Fibroblast of skin of abdomen (primary cell): ENCODE measurements at places on chromosomes 3 and 15.

GRCh38 chr3:149839896-149840295 lies 26.9 kb downstream of the RNF13 start:
- no peak for DNase-seq

GRCh38 chr3:80677796-80678195 lies 910.0 kb upstream of the ROBO1 start:
- DNase-seq = peak; percentile 63

DNA sequence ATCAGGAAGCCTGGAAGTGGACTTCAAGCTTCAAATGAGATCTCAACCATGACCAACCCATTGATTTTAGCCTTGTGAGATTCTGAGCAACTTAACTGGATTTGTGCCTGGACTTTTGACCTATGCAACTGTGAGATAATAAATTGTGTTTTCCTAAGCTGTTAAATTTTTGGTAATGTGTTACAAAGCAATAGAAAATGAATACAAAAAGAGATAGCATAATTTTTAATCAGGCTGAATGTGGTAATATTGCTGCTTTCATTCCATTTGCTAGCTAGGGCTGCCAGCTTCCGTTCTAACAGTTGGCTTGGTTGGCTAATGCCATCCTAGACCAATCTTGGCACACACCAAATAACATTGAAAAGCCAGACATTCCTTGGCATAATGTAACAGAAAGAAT lies 12.2 kb downstream of the PROS1 start:
- no peak for DNase-seq

- DNase-seq = no peak
Measured at GRCh38 chr15:100997442-100997841, 78.3 kb downstream of the LRRK1 start.

DNA sequence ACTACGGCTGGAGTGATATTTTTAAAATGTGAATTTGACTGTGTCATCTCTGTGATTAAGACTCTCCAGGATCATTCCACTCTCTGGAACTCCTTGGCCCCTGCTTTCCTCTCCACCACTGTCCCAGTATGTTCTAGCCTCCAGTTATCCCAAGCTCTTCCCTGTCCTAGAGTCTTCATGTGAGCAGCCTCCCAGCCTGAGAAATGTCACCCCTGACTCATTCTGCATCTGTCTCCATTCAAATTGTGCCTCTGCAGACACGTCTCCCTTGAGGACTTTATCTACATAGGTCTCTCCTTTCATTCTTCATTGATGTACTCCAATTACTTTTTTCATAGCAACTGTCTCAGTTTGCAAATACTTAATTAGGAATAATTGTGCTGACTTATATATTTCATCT lies 317.7 kb upstream of the ADAMTS9 start:
- DNase-seq = peak; percentile 72

DNA sequence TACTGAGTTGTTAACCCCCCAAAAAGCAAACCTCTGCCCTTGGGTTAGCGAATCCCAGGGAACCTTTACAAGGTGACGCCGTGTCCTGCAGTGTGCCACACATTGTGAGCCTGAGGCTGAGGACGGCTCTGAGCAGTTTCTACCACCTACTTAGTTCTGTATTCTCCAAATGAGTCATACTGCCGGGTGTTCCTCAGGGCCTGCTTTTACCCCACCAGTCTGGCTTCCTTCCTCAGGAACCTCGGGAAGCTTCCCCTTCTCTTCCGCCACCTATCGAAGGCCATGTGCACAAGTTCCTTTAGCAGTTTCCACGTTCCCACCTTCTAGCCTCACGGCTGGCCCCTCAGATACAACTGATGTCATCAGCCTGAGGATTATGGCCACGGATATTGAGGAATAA lies 384.0 kb upstream of the TPM1 start:
- DNase-seq = no peak

DNA sequence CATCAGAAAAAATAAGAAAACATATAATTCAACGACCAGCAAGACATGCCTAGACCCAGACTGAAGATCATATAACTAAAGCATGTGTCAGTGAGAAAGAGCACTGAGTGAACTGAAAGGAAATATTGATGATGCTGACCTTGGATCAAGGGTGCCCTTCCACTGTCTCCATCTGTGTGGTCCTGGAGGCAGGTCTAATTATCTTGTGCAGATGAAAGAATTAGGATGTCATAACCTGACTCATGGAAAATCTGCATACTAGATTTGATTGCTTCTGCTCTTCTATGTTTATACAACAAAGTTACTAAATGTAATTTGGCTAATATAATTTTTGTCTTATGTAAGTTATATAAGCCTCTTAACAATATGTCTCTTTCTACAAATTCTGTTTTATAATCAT lies 264.6 kb upstream of the TGFBR2 start:
- peak; percentile 33 for DNase-seq

DNA sequence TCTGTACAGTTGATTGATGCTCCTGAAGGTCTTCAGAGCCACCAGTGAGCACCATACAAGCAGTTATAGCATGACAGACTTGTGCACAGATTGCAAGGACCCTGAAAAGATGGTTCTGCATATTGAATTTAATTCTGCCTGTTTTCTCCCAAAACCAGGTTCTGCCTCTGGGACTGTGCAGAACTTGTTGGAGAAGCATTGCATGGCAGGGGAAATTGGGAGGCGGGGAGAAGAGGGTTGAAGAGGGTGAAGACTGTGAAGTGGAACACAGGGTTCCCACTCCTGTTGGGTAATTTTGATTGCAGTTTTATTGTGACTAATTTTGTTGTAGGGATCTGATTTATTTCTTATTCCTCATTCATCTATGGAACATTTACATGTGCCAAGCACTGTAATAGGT lies 10.3 kb downstream of the ZNF80 start:
- no peak for DNase-seq

GRCh38 chr3:71543371-71544016 lies 40.0 kb downstream of the FOXP1 start:
- no peak for DNase-seq

DNA sequence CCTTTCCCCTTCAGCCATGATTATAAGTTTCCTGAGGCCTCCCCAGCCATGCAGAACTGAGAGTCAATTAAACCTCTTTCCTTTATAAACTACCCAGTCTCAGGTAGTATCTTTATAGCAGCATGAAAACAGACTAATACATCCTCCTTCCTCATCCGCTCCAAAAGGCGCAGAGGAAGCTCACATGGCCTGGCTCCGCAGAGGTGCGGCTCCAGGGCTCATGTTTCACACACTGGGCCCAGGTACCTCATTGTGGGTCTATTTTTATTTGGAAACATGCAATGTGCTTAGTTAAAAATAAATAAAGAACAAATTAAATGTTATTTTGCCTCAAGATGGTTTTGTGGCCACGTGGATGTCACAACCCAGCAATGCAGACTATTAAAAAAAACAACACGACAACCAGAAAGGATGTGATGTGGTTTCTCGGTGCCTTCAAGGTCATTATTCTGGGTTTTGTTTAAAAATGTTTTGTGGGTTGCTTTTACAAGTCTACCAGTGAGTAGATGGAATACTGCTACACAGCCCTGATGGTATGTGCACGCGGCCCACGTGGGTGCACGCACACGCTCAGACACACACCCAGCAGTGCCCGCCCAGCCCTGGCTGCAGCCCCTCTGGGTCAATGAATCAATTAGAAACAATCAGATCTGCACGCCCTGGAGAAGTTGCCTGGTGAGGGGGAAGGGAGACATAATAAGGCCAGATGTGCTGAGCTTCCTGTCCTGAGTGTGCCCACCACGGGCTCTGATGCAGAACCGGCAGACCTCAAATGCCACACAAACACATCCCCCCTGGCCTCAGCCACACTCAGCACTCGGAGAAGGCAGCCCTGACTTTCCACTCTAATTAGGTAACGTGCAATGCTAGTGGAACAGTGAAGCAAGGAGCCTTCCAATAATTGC lies 140.1 kb downstream of the ADAMTS17 start:
- DNase-seq = peak; percentile 14

DNA sequence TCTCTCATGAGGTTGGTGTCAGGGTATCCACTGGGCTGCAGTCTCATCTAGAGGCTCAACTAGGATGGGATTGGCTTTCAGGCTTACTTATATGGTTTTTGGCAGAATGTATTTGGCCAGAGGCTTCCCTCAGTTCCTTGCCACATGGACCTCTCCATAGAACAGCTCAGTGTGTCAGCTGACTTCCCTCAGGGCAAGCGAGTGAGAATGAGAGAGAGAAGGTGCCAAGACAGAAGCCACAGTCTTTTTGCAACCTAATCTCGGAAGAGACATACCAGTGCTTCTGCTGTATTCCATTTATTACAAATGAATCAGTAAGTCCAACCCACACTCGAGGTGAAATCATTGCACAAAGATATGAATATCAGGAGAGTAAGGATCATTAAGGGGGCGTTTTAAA lies 129.2 kb downstream of the CCNL1 start:
- DNase-seq = no peak

DNA sequence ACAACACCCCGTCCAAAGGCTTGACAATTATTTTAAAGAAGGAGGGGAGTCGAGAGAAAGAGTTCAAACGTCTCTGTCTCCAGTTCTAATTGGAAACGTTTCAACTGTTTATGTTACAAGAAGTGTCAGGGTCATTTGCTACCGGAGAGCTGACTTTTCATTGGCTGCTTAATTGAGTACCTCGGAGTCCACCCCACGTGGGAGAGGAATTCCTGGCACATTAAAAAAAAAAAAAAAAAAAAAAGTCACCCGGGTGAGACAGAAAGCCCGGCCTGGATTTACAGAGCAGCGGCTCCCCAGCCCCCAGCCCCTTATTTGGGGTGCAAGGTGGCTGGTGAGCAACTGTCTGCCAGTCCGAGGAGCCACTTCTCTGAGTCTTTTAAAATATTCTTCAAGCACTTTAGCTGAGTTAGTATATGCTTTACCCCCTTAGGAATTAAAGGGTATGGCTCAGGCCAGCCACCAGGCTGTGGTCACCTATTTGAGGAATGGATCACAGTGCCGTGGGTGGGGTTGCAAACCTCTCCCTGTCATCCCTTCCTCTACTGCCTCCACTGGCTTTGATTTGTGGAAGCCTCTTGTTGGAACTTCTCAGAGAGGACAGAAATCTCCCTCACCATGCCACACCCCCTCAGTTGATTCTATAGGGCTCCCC lies 3.9 kb upstream of the TLE3 start:
- DNase-seq = peak; percentile 98

DNA sequence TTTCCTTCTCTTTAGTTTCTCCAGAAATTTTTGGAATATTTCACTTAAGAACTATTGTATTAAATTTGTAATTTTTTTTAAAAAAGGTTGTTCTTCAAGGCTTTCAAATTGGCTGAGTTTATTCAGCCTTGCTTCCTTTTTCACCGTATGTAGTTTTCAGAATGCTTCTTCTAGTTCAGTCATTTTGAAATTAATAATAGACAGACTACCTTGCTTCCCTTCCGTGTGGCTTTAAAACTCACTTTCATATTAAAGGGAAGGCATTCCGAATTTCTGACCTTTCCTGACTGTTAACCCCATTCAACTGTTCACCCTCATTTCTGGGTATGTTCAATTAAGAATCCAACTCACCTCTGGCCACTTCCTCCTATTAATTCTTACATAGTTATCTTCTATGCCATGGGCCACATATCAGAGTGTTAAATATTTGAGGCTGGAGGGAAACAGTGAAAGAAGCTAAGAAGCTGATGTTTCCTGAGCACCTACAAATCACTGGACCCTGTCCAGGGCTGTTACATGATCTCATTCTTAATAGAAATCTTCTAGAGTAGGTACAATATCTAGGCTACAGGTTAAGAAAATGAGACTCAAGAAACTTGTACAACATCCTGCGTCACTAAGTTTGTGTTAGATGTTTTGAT lies 237.5 kb downstream of the P3H2 start:
- no peak for DNase-seq

- peak; percentile 76 for DNase-seq
Measured at GRCh38 chr3:43286115-43286840, at the start of gene SNRK. Gene SNRK, plus strand, starts transcription at chr3:43286540. Its CDS starts 16,664 bp downstream, at chr3:43303204.

GRCh38 chr15:78977091-78977571 lies 32.3 kb upstream of the CTSH start:
- no peak for DNase-seq

- DNase-seq = peak; percentile 70
Measured at GRCh38 chr3:160434071-160434470, 15.5 kb downstream of the TRIM59 start.

DNA sequence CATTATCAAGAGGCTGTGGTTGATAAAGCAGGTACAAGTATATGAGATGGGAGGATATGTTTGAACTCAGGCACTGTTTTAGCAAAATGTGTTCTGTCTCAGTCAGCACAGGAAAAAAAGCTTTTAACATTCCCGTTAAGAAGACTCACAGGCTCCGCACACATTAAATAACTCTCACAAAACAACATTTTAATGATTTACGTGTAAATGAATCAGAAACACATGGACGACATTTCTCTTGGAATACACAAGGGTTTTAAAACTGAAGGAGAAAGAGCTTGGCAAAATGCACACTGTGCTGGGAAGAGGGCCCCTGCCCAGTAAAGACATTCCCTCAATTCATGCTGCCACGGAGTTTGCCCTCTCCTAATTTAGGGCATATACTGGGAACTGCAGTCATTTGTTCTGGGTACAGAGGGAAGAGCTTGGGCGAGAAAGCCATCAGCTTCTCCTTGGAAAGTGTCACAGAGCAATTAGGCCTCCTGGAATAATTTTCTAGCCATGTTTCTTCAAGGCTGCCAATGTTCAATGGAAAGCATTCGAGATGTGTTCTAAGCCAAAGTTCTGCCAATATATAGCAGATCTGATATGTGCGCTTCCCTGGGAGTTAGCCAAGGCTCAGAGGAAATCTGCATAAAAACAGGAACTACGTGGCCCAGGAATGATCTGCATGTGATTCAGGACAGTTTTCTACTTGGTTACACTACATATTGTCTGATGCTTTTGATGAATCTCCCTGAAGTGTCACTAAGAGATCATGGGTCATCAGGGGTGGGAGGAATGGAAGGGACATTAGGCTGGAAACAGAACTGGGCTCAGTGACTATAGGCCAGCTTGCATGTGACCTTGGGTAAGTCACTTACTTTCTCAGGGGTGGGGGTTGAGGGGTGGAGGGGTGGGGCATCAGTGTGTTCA lies 2.2 kb upstream of the MASP1 start:
- peak; percentile 71 for DNase-seq

- no peak for DNase-seq
Measured at GRCh38 chr15:59995568-59996297, 8.4 kb upstream of the FOXB1 start.

DNA sequence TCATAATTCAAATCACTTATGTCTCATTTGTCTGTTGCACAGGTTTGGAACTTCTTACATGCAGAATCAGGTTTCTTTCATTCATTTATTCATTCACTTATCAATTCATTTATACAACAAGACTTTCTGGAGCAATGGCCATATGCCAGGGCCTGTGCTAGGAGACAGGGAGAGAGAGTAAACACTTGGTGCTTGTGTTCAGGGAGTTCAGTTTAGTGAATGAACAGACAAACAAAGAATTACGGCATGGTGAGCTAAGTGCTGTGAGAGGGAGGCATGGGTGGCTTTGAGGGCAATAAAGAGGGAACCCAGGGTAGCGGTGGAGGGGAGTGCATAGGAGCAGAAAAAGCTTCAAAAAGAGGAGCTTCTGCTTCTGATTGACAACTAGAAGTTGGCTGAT lies 8.5 kb upstream of the IREB2 start:
- DNase-seq = no peak

DNA sequence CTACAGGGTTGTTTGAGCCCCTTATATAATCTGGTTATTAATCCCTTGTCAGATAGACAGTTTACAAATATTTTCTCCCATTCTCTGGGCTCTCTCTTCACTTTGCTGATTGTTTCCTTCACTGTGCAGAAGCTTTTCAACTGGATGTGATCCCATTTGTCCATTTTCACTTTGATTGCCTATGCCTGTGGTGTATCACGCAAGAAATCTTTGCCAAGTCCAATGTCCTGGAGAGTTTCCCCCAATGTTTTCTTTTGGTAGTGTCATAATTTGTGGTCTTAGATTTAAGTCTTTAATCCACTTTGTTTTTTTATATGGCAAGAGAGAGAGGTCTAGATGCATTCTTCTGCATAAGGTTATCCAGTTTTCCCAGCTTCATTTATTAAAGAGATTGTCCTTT lies 40.7 kb downstream of the XXYLT1 start:
- DNase-seq = no peak
